ENCODE measurements at places on chromosomes 1 and 21. TPM values are rescaled to one million over a fixed set of nuclear protein-coding genes. Genes with fewer than 3 reads are reported as not detected.

GRCh38 chr1:221336126-221336525, 405.8 kb downstream of the DUSP10 start:
- H3K4me3 ChIP-seq = no peak overlapping the region
- DNase-seq = no peak
- H3K4me1 ChIP-seq = peaks cover 19% of the 10 kb centered on the region
- peak overlapping the region; percentile 89 for H3K27ac ChIP-seq

Gene H6PD
- 16.2 TPM for polyA plus RNA-seq

DNA sequence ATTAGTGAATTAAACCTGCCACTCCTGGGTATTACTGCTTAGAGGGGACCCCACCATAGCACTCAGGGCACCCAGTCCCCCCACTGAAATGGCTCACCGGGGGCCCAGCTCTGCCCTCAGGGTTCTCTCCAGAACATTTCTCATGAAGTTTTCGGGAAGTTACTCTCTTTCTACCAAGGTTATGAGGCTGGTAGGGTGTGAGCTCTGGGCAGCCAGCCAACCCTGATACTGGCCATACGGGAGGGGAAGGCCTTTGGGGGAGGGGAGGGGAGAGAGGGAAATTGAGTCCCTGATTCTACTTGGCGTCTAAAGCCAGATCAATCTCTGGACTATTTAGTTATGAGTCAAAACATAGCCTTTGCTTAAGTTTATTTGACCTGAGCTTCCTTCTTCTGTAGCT, 12.9 kb upstream of the PDE9A start:
- no peak overlapping the region for H3K27ac ChIP-seq
- no peak overlapping the region for H3K4me3 ChIP-seq
- H3K4me1 ChIP-seq = peaks cover 3% of the 10 kb centered on the region
- H3K36me3 ChIP-seq = no peaks in the 10 kb centered on the region
- no peak for DNase-seq

DNA sequence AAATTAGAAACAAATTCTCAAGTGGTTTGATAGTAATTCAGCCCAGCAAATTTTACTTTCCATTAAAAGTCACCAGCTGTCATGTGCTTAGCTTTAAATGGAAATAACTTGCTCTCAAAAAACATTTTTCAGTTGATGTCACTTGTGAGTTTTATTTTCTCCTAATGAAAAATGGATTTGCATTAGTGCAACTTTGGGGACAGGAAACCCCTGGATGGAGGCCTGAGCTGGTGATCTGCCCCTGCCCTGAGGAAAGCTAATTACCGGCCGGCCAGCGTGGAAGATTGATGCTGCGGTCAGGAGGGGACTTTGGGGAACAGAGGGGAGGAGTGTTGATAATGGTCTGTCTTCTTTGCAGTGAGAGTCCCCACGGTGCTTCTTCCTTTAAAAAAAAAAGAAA, 66.8 kb upstream of the ANGPTL1 start:
- H3K4me1 ChIP-seq = no peaks in the 10 kb centered on the region
- H3K27me3 ChIP-seq = no peaks in the 10 kb centered on the region
- H3K36me3 ChIP-seq = no peaks in the 10 kb centered on the region
- no peak overlapping the region for H3K4me3 ChIP-seq
- H3K27ac ChIP-seq = no peak overlapping the region
- no peak for DNase-seq

GRCh38 chr1:69258842-69259241, 308.9 kb upstream of the LRRC7 start:
- H3K36me3 ChIP-seq = no peaks in the 10 kb centered on the region
- H3K4me1 ChIP-seq = no peaks in the 10 kb centered on the region
- H3K4me3 ChIP-seq = no peak overlapping the region
- DNase-seq = no peak
- H3K27ac ChIP-seq = no peak overlapping the region
- H3K27me3 ChIP-seq = no peaks in the 10 kb centered on the region

GRCh38 chr1:26706315-26706714, 10.5 kb downstream of the ARID1A start:
- H3K4me1 ChIP-seq = peaks cover 16% of the 10 kb centered on the region
- H3K36me3 ChIP-seq = peaks cover 4% of the 10 kb centered on the region
- H3K27me3 ChIP-seq = no peaks in the 10 kb centered on the region
- H3K4me3 ChIP-seq = 0 out of 2 replicates have a peak overlapping the region, but pooled peaks have one; percentile 6
- peak overlapping the region; percentile 81 for H3K27ac ChIP-seq

GRCh38 chr1:12209495-12209832, 20.4 kb upstream of the VPS13D start:
- no peak for DNase-seq
- H3K27me3 ChIP-seq = no peaks in the 10 kb centered on the region
- no peaks in the 10 kb centered on the region for H3K4me1 ChIP-seq
- no peak overlapping the region for H3K4me3 ChIP-seq
- H3K27ac ChIP-seq = no peak overlapping the region

- peaks cover 6% of the 10 kb centered on the region for H3K4me1 ChIP-seq
- DNase-seq = peak; percentile 69
- no peak overlapping the region for H3K27ac ChIP-seq
- H3K36me3 ChIP-seq = no peaks in the 10 kb centered on the region
- H3K4me3 ChIP-seq = no peak overlapping the region
- no peaks in the 10 kb centered on the region for H3K27me3 ChIP-seq
Measured at GRCh38 chr1:7942214-7942921, 1.7 kb upstream of the TNFRSF9 start.

DNA sequence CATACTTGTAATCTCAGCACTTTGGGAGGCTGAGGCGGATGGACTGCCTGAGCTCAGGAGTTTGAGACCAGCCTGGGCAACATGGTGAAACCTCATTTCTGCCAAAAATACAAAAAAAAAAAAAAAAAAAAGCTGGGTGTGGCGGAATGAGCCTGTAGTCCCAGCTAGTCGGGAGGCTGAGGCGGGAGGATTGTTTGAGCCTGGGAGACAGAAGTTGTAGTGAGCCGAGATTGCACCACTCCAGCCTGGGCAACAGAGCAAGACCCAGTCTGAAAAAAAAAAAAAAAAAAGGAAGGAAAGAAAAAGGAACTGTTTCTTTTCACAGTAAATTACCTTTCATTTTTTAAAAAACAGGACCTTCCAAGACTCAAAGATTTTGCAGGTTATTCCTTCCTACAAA, 29.5 kb downstream of the LIN9 start:
- no peak overlapping the region for H3K4me3 ChIP-seq
- peaks cover 29% of the 10 kb centered on the region for H3K36me3 ChIP-seq
- no peaks in the 10 kb centered on the region for H3K4me1 ChIP-seq
- DNase-seq = no peak

DNA sequence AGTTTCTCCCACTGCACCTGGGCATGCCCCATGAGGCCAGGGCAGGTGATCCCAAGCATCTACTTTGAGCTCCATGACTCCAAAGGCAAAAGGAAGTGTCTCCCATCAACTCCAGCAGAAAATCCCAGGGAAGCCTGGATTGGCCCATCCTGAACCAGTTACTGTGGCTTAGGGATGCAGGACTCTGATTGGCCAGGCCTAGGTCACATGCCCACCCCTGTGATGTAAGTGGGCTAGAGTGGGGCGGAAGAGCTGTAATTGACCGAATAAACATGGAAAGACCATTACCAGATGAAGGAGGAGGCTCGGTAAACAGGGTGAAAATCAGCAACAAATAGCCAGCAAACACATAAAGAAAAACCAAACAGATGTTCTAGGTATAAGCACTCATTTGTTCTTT, 45.2 kb downstream of the MATN1 start:
- H3K36me3 ChIP-seq = no peaks in the 10 kb centered on the region
- H3K4me1 ChIP-seq = no peaks in the 10 kb centered on the region
- DNase-seq = no peak

DNA sequence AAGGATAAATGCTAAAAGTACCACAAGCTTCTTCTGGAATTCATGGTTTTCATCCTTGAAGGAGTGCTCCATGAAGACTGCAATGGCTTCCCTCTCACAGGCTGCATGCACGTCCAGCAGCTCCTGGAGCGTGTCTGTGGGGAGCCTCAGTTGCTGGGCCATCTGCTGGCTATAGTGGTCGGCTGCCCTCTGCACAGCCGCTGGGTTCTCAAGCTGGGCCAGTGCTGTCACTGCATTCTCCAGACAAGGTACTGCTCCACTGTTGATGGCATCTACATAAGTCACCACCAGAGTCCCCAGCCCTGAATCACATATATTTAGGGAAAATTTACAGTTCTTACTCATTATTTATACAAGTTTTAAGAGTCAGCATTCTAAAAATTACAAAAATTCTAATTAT, 8.7 kb downstream of the GBP4 start:
- H3K27ac ChIP-seq = no peak overlapping the region
- no peak overlapping the region for H3K4me3 ChIP-seq
- H3K27me3 ChIP-seq = no peaks in the 10 kb centered on the region
- no peaks in the 10 kb centered on the region for H3K36me3 ChIP-seq

Gene ZNF697
- polyA plus RNA-seq = 3.4 TPM

Gene AGO1
- 9.5 TPM for polyA plus RNA-seq

DNA sequence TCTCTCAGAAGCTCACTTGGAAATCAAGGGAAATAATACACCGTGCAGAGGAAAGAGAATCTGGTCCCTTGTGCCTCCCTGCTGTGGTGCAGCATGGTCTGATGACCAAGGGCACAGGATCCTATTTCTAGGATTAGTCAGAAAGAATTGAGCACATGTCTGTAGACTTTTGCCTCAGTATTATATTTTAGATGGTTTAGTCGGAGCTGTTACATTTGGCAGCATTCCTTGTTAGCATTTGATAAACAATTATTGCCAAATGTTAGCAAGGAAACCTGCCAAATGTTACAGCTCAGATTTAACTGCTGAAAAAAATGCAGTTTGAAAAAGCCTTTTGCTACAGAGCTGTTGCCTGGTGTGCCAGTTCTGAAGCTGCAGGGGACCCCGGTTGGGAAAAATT, 183.5 kb upstream of the DPYD start:
- 0 out of 2 replicates have a peak overlapping the region, but pooled peaks have one; percentile 39 for H3K27ac ChIP-seq
- no peaks in the 10 kb centered on the region for H3K36me3 ChIP-seq
- H3K4me3 ChIP-seq = no peak overlapping the region

Gene PIGM
- 4.0 TPM for polyA plus RNA-seq

Gene DNALI1
- polyA plus RNA-seq = 17.4 TPM

DNA sequence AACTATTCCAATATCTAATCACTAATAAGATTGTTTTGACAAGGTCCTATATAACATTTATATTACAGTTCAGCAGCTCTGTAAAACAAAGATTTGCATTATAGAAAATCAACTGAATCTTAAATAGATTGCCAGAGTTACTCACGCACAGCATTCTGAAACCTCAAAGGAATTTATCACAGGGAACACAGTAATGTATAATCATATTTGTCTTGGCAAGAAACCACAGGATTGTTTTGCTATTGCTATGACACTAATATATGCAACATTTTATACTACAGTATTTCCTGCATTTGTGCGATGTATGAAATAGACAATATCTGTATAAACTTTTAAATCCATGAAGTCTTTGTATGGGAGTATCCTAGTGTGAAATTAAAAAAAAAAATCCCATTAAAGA, 101.4 kb downstream of the PLPPR5 start:
- peaks cover 2% of the 10 kb centered on the region for H3K4me1 ChIP-seq
- no peak for DNase-seq
- no peaks in the 10 kb centered on the region for H3K27me3 ChIP-seq

Gene FAM78B
- polyA plus RNA-seq = 0.34 TPM

GRCh38 chr1:178806665-178807300, 64.1 kb downstream of the ANGPTL1 start:
- no peaks in the 10 kb centered on the region for H3K4me1 ChIP-seq
- peaks cover 12% of the 10 kb centered on the region for H3K36me3 ChIP-seq
- no peaks in the 10 kb centered on the region for H3K27me3 ChIP-seq
- no peak for DNase-seq
- no peak overlapping the region for H3K27ac ChIP-seq
- no peak overlapping the region for H3K4me3 ChIP-seq

GRCh38 chr1:205204552-205204951, 7.0 kb downstream of the DSTYK start:
- no peaks in the 10 kb centered on the region for H3K36me3 ChIP-seq
- no peak overlapping the region for H3K27ac ChIP-seq
- no peak overlapping the region for H3K4me3 ChIP-seq

DNA sequence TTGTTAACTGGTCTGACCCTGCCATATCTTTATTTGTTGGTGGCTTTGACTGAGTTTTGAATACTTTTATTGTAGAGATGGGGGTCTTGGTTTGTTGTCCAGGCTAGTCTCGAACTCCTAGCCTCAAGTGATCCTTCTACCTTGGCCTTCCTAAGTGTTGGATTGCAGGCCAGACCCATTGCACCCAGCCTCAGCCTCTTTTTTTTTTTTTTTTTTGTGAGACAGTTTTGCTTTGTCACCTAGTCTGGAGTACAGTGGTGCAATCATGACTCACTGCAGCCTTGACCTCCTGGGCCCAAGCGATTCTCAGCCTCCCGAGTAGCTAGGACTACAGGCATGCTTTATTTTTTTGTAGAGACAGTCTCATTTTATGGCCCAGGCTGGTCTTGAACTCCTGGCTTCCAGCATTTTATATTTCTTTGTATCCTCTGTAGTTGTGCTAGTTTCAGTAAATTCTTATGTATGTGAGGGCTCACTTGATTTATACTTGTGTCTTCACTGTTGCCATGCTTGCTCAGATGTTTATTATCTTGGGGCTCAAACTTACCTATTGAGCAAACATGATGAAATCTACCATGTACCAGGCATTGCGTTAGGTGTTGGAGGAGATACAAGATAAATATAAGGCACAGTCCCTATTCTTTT, 24.1 kb downstream of the THRAP3 start:
- no peaks in the 10 kb centered on the region for H3K27me3 ChIP-seq
- no peak for DNase-seq
- no peak overlapping the region for H3K4me3 ChIP-seq
- peaks cover 6% of the 10 kb centered on the region for H3K4me1 ChIP-seq

Gene UMODL1
- not detected for polyA plus RNA-seq

GRCh38 chr1:107110326-107110725, 30.5 kb upstream of the NTNG1 start:
- no peaks in the 10 kb centered on the region for H3K4me1 ChIP-seq
- DNase-seq = no peak
- no peak overlapping the region for H3K27ac ChIP-seq
- H3K4me3 ChIP-seq = no peak overlapping the region

Gene DMRTA2
- polyA plus RNA-seq = not detected

Gene CR1L
- not detected for polyA plus RNA-seq

Gene KRTAP19-1
- polyA plus RNA-seq = not detected

Gene FLG2
- not detected for polyA plus RNA-seq

DNA sequence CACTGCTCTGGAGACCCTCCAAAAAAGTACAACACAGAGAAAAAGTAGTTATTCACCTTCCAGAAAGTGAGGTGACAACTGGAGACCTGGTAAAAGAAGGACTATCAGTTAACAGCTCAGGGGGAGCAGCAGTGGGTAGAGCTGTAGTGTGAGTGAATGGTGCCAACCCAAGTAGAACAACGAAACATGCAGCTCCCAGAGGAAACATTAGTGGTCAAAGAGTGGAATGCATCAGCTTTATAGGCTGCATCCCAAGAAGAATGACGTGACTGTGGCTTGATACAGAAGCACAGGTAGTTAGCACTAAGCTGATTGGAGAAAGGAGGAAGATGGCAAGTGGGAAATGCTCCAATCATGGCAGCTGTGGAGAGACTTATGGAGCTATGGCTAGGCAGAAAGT, 275.7 kb upstream of the CAMK1G start:
- no peak for DNase-seq
- no peak overlapping the region for H3K4me3 ChIP-seq
- no peaks in the 10 kb centered on the region for H3K36me3 ChIP-seq
- H3K4me1 ChIP-seq = peaks cover 30% of the 10 kb centered on the region
- no peaks in the 10 kb centered on the region for H3K27me3 ChIP-seq

Gene BGLAP
- 0.96 TPM for polyA plus RNA-seq

GRCh38 chr1:45654540-45655280, 30.9 kb upstream of the CCDC17 start:
- H3K4me1 ChIP-seq = no peaks in the 10 kb centered on the region
- peaks cover 68% of the 10 kb centered on the region for H3K36me3 ChIP-seq
- H3K27ac ChIP-seq = no peak overlapping the region
- H3K4me3 ChIP-seq = no peak overlapping the region
- no peaks in the 10 kb centered on the region for H3K27me3 ChIP-seq

Gene C8B
- polyA plus RNA-seq = not detected
